ENCODE measurements at places on chromosomes 5 and 9.

DNA sequence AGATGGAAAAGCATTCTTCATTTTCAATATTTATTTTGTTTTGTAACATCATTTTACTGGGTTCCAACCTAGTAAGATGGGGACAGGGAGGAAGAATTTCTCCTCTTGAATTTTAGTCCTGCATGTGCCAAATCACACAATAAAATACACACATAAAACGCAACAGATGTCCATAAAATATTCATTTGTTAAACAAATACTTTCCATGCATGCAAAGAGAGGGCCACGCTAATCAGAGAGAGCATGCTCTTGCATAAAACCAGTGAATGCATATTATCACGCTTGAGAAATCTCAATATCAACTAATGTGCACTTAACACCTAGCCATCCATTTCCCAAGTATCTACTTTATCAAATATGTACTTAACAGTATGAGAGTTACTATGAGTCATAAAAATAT lies 212.6 kb upstream of the TARS1 start:
- no peak for DNase-seq

DNA sequence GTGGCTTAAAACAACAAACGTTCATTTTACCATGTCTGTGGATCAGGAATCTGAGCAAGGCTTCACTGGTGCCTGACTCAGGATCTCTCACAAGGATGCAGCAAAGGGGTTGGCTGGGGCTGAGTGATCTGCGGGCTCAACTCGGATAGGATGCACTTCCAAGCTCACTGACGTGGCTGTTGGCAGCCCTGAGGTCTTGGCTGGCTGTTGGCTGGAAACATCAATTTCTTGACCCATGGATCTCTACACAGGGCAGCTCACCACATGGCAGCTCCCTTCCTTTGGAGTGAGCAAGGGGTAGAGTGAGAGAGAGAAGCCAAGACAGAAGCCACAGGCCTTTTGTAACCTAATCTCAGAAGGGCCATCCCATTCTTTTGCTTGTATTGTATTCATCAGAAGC lies 202.1 kb downstream of the NXNL2 start:
- no peak for DNase-seq

DNA sequence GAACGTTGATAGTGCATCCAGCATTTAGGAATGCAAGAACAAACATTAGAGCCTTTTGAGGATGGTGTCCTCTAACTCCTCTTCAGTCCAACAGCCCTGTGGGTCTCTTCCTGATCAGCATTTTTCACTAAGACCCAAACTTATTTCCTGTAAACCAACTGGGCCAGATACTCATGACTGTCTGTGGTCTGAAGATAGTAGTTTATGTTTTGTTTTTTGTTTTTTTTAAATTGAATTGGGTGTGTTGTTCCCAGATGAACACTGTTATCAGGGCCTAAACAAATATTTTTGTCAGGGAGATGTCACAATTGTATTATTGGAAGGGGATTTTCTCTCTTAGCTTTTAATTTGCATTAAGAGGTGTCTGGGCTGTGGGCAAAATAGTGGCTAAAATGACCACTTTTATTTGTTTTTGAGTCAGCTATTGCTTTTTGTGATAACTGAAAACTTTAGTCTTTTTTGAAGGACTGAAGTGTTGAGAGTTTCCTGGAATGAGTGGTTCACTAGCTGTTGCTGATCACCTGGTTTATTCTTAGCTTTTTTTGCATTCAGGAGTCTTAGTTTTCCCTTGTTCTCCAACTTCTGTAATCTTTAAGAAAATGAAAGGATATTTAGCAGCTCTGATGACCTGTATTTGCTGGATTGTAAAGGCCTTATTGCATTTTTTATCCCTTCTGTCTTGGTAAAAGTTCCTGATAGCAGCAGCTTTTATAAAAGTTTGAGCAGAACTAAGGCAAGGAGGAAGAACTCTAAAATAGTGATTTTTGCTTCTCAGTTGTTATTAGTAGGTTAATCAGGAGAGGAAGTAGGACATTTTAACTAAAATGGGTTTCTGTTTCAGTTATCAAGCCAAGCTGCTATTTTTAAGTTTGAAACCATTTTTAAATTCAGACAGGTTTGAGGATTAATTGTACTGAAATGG lies 5.5 kb downstream of the MAN2A1 start:
- no peak for DNase-seq

DNA sequence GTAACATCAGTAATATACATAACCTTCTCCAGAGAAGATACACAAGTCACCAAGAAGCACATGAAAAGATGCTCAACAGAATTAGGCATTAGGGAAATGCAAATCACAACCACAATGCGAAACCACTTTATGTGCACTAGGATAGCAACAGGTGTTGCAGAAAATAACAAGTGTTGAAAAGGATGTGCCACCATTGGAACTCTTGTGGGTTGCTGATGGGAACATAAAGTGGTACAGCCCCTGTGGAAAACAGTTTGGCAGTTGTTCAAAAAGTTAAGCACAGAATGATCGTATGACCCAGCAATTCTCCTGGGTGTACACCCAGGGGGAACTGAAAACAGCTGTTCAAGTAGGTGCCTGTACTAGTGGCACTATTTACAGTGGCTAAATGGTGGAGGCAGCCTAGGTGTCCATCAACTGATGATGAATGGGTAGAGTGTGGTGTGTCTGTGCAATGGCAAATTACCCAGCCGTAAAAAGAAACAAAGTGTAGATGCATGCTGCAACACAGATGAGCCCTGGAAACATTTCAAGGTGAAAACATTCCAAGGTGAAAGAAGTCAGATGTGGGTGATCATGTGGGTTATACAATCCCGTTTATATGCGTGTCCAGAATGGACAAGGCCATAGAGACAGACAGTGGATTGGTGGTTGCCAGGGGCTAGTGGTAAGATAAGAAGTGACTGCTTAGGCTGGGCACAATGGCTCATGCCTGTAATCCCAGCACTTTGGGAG lies 27.2 kb downstream of the CCDC69 start:
- peak; percentile 45 for DNase-seq

- DNase-seq, result no peak
Measured at GRCh38 chr5:113682497-113683136, 169.1 kb downstream of the YTHDC2 start.

- no peak for DNase-seq
Measured at GRCh38 chr9:20513126-20513913, 109.0 kb downstream of the MLLT3 start.

DNA sequence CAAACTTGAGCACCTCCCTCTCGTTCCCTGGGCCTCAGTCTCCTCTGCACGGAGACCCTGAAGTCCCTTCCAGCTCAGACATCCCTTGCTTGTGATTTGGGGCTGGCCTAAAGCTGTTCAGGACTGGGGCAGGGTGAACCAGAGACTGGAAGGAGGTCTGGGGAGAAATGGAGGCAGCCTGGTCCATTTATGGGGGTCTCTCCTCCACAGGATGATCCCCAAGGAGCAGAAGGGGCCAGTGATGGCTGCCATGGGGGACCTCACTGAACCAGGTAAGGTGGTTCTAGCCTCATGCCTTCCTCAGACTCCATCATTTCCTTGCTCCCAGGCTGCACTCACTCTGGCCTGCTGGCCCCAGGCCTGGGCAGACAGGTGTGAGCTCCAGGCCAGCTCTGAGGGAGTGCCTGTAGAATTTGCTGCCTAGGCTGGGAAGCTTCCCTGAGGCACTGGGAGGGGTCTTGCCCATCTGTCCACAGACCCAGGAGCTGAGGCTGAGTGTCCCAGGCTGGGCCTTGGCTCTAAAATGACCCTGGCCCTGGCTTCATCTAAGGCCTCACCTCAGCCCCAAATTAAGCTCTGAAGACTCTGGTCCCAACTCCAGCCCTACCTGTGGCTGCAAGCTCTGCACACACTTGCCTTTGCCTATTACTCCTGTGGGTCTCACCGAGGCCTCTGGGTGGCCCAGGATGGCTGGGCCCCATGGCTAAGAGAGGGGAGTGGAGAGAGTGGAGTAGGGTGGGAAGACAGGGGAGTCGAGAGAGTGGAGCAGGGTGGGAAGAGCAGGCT lies 1.9 kb downstream of the MYOZ3 start:
- DNase-seq, result no peak

GRCh38 chr9:134678206-134678605 lies 36.6 kb downstream of the COL5A1 start:
- no peak for DNase-seq

GRCh38 chr5:36161361-36161760 lies 9.4 kb downstream of the SKP2 start:
- no peak for DNase-seq

DNA sequence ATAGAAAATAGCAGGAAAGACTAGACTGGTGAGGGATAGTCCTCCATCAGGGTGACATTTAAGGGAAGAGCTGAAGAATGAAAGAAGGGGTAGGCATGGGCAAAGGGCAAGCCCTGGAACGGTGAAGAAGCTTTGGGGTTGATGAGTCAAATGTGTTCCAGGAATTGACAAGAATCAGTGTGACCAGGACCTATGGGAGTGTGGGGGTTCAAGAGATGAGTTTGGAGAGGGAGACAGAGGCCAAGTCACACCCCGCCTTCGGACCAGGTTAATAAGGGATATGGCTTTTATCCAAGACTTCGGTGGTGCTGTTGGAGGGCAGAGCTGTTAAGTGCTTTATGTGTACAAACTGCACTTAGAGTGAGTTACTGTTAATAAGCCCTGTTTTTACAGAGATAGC lies 920 bp downstream of the PMPCA start:
- no peak for DNase-seq

DNA sequence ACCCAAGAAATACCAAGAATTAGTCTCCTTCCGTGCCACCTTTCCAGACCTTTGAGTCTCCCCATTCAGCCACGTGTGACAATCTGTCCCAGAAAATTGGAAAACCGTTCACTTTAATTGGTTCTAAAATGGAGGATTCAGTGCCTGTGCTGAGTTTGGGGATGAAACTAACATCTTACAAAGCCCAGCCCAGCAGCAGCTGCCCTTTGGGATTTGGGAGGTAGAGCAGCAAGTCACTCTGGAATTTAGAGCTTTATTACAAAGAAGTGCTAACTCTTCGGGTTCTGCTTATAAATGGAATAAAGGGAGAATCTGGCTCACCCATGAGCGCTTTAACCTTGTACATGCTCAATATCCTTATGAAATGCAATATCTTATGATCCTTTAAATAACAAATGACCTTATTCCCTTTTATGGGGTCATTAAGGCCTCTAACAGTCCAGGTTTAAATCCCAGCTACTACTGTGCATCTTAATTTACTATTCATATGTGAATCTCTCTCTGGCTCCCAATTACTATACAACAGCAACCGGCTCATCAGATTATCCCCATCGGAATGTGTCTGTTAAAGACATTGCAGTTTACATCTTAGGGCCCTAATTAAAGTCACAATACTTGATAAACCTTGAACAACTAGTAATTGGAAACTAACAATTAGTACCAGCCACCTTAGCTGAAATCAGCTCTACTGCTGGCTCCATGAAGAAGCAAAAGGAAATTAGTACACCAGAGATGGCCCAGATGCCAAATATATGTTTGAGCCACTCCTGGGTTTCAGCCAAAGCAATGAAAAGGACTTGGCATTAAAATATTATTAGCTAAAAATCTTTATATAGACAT lies 271.8 kb upstream of the SMARCA2 start:
- no peak for DNase-seq

- DNase-seq, result no peak
Measured at GRCh38 chr9:109314011-109314531, 6.8 kb downstream of the EPB41L4B start.

- no peak for DNase-seq
Measured at GRCh38 chr5:32217886-32218396, 43.8 kb upstream of the GOLPH3 start.

- no peak for DNase-seq
Measured at GRCh38 chr9:81614335-81614734, 75.0 kb downstream of the TLE1 start.

DNA sequence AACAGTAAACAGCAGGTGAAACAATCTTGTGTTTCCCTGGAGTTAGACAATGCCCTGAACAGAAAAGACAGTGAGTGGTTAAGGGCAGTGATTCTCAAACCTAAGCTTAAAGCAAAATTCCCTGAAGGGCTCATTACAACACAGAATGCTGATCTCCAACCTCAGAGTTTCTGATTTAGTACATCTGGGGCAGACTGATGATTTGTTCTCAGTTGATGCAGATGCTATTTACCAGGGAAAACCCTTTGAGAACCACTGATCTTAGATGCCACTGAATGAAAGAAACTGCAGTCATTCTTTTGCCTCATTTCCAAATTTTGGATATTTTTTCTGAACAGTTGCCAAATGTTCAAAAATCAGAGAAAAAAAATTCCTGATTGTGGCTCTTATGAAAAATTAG lies 18.7 kb upstream of the ADAM19 start:
- no peak for DNase-seq

DNA sequence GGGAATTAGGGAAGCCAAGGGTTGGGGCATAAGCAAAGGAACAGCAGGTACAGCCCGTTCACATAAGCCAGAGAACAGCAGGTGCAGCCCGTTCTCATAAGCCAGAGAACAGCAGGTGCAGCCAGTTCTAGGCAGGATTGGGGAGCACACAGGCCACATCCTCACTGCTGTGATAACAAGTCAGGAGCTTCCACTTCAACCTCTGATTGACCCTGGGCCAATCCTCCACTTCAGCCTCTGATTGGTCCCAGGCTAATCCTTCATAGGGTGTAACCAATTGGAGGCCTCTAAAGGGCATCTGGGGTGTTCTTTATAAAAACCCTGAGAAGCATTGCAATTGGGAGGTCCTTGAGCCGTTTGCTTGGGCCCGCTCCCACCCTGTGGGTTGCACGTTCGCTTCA lies 27.5 kb downstream of the CEL start:
- DNase-seq, result no peak

DNA sequence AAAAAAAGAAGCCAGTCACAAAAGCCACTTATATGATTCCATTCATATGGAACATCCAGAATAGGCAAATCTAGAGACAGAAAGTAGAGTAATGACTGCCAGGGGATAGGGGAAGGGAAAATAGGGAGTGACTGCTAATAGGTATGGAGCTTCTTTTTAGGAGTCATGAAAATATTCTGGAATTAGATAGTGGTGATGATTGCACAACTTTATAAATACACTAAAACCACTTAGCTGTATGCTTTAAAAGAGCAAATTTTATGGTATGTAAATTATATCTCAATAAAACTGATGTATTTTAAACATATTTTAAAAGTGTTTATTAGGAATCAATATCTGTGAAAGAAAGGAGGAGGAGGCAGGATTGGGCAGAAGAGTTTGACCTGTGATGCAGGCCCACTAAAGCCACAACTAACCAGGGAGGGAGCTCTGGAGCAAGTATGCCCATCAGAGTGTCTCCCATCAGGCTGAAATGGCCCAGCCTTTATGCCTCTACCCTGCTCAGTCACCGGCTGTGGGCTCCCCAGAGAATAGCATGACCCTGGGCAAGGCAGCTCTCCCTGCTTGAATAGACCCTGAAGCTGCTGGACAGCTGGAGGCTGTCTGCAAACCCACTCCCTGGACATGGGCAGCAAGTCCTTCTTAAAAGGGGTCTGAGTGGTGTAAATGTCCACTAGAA lies 96.0 kb upstream of the SLC44A1 start:
- no peak for DNase-seq

DNA sequence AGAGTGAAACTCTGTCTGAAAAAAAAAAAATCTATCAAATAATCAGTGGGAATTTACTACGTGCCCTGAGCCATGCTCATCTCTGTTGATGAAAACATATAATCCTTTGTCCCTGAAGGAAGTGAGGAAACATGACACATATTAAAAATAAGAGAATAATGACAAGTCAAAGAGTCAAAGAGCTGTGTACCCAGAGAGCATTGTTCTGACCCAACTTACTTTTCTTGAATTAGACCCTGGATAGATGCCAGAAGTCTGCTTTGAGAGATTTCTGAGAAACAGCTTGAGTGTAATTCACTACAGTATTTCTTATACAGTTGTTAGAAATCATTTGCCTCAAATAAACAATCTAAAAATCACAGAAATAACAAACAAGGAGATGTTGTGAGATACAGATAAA lies 490.0 kb upstream of the PIK3R1 start:
- DNase-seq, result no peak

Measured in CD8-positive, alpha-beta T cell (primary cell).